Eye (tissue), 1 donor: ENCODE measurements at places on chromosomes 1 and 21.

- DNase-seq = no peak
These were observed 333.4 kb downstream of the CHRM3 start for GRCh38 chr1:239719642-239720258.

DNA sequence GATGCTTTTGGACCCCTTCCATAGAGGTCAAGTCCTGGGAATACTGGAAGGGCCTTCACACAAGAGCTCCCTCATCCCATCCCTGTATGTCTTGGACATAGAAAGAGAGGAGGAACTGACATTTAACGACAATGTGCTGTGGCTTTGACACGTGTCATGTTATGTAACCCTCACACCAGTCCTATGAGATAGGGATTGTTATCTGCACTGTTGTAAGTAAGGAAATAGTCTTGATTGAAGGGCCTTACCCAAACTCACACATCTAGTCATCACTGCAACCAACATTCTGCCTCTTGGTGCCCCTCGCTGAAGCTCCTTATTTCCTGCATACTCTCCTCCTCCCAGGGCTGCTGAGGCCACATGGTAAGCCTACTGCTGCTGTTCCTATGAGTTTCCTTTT lies 63.7 kb upstream of the ANGPTL1 start:
- no peak for DNase-seq

DNA sequence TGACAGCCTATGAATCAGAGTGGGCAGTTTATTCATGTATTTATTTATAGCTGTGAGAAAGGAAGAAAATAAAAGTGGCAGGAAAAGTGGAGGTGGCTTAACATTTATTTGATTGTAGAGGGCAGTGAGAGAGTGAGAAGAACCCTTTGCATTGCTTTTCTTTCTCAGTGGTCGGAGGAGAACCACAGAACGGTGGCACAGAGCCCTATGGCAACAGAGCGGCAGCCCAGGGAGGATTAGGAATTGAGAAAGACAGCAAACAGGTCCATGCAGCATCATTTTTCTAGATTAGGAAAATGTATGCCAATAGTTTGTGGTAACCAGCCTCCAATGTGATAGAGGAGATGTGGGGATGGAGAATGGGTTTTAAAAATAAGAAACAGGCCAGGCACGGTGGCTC lies 53.1 kb downstream of the NMNAT2 start:
- DNase-seq = no peak

GRCh38 chr1:3707939-3708328 lies 44.3 kb upstream of the CCDC27 start:
- no peak for DNase-seq

- no peak for DNase-seq
These were observed 37.6 kb downstream of the CENPF start for GRCh38 chr1:214640431-214641213.

DNA sequence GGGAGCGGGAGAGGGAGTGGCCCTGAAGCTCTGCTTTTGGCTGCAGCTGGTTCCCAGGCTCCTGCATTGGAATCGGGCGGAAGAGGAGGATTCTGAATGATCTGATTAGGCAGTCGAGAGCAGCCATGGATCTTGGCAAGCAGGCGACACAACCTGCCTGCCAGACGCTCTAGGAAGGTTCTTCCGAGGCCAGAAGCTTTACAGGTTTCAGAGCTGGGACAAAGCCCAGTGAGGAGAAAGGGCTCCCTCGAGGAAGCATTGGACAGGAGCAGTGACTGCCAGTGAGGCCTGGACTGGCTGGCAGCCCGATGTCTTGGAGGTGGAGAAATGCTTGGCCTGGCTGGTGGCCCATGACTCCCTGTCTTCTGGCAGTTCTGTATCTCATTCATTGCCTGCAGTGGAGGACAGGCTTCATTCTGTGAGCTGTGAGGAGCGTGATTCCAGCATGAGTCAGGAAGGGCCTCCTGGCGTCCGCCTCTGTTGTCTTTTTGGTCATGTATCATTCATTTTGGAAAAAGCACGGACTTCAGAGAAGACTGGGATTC lies 132.7 kb upstream of the IPO9 start:
- DNase-seq = peak; percentile 67

- no peak for DNase-seq
These were observed 797.3 kb downstream of the PLA2G4A start for GRCh38 chr1:187626056-187626455.

GRCh38 chr1:8031176-8031785 lies 5.2 kb upstream of the ERRFI1 start:
- DNase-seq = peak; percentile 59

- peak; percentile 87 for DNase-seq
These were observed 8.0 kb upstream of the PLCH2 start for GRCh38 chr1:2468041-2468472.

- DNase-seq = no peak
These were observed 319.4 kb upstream of the ST6GALNAC5 start for GRCh38 chr1:76547916-76548315.

GRCh38 chr1:6807782-6808181 lies 22.5 kb downstream of the CAMTA1 start:
- no peak for DNase-seq

- DNase-seq = no peak
These were observed 50.8 kb upstream of the ARTN start for GRCh38 chr1:43882763-43883162.

GRCh38 chr1:209885403-209886218 lies 52.4 kb upstream of the SYT14 start:
- no peak for DNase-seq

DNA sequence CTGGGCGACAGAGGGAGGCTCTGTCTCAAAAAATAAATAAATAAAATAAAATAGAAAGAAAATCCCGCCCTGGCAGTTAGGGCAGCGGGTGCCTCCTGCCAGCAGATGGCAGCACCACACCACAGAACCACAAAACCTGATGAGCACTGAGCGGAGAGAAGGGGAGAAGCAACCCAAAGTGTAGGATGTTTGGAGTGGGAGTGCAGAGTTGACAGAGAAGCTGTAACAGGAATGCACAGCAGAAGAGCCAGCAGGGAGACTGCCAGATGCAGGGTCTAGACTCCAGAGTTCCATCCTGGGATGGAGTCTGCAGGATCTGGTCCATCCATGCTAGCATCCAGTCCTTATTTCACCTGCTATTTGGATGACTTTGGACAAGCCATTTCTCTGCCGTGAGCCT lies 29.7 kb upstream of the KIRREL1 start:
- peak; percentile 92 for DNase-seq

- peak; percentile 87 for DNase-seq
These were observed 67.5 kb upstream of the CD1D start for GRCh38 chr1:158112994-158113758.

DNA sequence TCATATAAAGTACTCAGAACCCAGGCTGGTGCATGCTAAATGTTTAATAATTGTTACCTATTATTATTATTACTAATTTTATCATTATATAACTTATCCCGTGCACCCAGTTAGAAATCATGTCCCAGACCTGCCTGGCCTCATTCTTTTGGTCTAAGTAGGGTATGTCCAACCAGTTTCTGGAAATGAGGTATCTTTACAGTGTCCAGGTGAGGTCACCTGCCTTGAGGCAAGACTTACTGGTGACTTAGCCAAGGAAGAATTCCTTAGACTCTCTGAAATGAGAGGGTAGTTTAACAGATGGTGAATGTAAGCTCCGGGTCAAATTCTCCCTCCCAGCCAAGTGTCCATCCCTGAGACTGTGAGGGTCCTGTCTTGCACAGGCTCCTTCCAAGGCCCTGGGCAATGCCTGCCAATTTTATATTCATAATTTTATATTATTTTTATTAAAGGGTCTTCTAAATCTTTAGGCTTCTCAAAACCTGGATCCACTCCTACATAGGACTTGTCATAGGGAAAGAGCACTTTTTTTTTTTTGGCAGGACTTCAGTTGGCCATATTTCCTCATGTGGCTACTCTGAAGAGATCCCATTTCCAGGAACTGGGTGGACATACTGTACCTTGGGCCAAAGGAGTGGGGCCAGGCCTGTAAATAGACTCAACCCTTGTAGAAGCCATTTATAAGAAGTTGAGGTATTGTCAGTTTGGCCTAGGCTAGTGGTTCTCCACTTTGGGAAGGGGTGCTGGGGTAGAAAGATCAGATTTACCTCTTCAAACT lies 96.7 kb upstream of the KCNA3 start:
- DNase-seq = no peak

GRCh38 chr1:246226041-246226440 lies 281.0 kb downstream of the SMYD3 start:
- DNase-seq = no peak

DNA sequence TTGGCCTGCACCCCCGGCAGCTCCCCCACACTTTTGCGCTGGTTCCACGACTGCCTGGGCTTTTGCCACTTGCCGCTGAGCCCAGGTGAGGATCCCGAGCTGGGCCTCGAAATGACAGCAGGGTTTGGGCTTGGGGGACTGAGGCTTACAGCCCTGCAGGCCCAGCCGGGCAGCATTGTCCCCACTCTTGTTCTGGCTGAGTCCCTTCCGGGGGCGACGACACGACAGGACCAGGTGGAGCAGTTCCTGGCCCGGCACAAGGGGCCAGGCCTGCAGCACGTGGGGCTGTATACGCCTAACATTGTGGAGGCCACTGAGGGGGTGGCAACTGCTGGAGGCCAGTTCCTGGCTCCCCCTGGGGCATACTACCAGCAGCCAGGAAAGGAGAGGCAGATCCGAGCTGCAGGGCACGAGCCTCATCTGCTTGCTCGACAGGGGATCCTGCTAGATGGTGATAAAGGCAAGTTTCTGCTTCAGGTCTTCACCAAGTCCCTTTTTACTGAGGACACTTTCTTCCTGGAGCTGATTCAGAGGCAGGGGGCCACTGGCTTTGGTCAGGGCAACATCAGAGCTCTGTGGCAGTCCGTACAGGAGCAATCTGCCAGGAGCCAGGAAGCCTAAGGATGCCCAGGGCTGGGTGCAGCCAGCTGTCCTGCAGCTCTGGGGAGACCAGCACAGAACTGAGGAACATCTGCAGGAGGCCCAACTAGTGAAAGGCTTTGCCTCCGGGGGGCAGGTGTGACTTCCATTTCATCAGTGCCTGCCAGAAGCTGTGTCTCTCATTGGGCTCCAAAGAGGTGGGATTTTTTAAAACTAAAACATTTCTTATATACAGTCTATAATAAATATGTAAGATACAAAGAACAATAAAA lies 1.2 kb downstream of the HPDL start:
- peak; percentile 14 for DNase-seq

- no peak for DNase-seq
These were observed 62.5 kb upstream of the AJAP1 start for GRCh38 chr1:4591926-4592325.

GRCh38 chr1:27099135-27099586 lies 55.8 kb downstream of the SLC9A1 start:
- DNase-seq = peak; percentile 88

GRCh38 chr1:219954736-219955421 lies 26.5 kb upstream of the SLC30A10 start:
- no peak for DNase-seq

DNA sequence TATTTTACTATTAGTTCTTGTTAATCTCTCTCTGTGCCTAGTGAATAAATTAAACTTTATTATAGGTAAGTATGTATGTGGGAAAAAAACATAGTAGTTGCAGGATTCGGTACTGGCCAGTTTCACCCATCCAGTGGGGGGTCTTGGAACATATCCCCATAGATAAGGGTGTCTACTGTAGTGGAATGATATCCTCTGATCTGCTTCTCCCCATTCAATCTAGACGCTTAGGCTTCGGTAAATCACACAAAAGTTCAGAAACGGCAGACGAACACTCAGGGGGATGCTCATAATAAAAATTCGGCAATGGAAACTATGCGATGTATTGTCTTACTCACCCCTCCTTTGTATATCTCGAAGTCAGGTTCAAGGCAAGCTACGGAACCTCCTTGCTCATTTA lies 232.9 kb upstream of the COA6 start:
- DNase-seq = no peak

GRCh38 chr1:15799928-15800835 lies 7.3 kb downstream of the UQCRHL start:
- DNase-seq = peak; percentile 81

DNA sequence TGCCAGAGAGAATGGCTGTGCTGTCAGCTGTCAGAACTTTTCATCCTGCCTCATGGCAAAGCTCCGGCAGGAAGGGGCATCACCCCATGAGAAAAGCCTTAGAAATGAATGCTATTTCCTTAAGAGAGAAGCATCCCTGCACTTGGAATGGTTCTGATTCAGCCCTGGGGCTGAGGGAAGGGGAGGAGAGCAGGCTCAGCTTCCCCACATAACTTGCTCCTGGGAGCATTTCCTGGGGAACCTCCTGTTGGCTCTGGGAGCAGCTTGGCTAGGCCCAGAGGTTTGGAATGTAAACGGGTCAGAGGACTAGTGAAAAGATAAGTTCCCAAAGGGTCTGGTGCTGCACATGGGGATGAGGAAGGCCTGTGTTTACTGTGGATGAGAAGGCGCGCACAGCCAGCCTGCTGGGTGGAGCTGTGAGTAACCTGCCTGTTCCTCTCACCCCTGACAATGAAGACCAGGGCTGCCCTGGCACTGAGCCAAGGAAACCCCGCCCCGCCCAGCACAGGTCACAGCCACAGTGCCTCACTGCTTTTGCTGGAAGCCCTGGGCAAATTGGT lies 5.0 kb downstream of the PRELP start:
- DNase-seq = peak; percentile 58

- no peak for DNase-seq
These were observed 149.5 kb downstream of the GRIK3 start for GRCh38 chr1:36884801-36885200.

DNA sequence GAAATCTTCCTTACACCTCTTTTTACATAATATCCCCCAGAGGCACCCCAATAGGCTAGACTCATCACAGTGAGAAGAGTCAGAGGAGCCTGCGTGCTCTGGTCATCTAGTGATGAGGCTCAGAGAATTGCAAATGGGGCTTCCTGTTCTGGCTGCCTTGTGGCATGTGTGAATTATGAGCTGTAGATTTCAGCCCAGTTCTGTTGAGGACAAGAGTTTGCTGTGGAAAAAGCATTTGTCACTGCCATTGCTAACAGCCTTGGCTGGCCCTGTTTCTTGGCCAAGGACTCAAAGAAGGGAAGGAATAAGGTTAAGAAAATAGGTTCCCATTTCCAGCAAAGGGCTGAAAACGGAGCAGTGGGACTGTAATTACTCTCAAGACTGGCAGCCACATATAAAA lies 30.7 kb downstream of the MRAP start:
- no peak for DNase-seq

- no peak for DNase-seq
These were observed 10.1 kb downstream of the GNG4 start for GRCh38 chr1:235639226-235640205.

- DNase-seq = peak; percentile 74
These were observed 20.1 kb upstream of the DISP3 start for GRCh38 chr1:11458811-11459275.

DNA sequence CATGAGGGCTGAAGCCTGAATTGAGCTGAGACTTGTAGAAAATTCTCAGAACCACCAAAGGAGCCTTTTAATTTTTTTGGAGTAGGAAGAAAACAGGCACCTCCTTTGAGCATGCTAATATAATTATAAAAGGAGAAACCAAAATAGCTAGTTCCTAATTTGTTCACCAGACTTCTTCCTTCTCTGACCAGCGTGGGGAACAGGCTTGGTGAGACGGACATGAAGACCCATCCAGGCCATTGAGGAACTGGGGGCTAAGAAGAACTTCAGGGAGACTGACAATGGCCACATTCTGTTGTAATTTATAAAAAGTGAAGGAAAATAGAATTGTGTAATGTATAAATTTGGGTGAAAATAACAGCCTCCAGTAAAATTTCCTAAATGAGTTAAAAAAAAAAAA lies 62.6 kb downstream of the MAN1C1 start:
- no peak for DNase-seq

- no peak for DNase-seq
These were observed 120.1 kb upstream of the RAVER2 start for GRCh38 chr1:64624808-64625207.

GRCh38 chr1:171984850-171985485 lies 143.7 kb downstream of the DNM3 start:
- DNase-seq = peak; percentile 50
